Activated T-cell treated with anti-CD3 and anti-CD28 coated beads for 1 hour (primary cell): ENCODE measurements at places on chromosomes 1 and 21.

DNA sequence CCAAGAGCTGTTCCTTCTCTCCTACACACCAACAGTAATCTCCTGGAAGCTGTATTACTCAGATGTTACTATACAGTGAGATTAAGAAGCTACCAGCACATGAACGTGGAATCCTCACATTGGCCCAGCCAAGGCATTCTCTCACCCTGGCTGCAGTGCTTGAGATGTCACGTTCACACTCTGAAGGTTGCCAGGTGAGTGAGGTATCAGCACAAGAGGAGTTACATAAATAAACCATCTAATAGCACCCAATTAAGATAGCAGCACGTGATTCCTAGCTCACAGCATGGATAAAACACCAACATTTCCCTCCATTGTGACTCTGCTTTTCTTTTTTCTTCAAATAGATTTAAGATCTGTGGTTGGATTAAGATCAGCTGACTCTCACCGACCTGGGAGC lies 182.8 kb downstream of the PLPP3 start:
- DNase-seq: no peak

DNA sequence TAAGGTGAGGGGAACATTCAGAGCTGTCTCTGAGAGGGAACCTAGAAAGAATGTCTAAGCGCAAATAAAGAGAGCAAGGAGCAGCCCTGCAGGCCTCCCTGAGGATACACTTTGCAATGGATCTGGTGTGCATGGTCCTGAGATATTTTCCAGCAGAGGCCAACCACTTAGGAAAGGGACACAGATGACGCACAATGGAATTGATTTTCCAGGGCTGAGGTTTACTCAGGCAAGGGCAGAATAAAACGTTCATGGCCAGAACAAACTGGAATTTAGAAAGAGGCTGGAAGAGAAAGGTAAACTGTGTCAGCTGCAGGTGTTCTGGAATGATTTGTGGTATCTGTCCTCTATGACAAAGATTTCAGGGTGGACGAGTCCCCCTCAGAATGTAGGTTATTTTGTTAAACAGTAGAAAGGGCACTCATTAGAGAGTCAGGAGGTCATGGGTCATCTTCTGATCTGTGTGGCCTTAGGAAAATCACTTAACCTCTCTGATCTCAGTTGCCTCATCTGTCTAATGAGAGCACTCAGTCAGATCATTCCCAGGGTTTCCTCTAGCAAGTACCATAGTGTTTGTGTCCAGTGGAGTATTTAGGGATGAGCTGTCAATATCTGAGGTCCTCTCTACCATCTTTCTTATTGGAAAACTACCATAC lies 61.8 kb upstream of the PGBD5 start:
- no peak for DNase-seq

DNA sequence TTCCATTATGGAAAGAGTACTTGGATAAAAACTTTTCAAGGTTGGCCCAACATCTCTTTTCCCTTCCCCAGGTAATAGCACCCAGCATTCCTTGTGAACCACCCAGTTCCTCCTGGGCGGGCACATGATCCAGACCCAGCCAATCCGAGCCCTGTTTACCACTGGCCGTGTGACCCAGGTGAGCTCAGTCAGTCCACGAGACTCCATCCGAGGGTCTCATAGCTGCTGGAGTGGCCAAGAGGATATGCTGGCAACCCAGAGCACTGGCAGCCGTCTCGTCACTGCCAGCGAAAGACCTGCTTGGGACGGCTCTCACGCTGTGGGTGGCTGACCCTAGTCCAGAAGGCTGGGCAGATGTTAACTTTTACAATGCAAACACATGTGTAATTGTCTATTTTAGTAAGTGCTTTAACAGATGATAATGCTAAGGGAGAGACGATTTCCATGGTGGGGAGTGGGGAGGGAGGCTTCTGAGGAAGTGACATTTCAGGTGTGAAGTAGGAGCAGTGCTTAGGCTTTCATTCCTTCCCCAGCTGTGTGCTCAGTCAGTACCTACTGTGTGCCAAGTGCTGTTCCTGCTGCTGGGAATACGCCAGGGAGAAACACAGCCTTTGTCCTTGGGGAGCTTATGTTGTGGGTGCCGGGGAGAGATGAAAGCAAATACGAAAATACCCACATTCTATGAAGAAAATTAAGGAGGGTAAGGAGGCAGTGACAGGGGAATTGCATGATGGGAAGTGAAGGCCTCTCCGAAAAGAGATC lies 24.5 kb downstream of the PARK7 start:
- DNase-seq: no peak

- no peak for DNase-seq
Measured at GRCh38 chr1:21823980-21824702, 12.1 kb downstream of the LDLRAD2 start.

DNA sequence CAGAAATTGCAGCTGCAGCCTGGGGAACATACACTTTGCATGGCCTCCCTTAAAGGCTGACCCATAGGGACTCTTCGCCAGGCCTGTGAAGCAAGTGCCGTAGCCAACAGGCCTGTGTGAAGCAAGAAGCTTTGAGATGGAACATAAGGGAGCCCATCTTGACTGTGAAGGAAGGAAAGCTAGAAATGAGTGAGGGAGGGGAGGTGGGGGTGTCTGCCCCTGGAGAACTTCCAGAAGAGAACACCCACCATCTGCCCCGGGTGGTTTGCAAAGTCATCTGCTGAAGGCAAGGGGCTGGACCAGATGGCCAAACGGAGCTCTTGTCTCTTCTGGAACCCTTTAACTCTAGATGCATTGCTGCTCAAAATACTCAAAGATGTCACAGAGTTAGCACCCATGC lies 103.3 kb upstream of the GRIK3 start:
- no peak for DNase-seq

- no peak for DNase-seq
Measured at GRCh38 chr1:58435376-58435775, 111.2 kb downstream of the OMA1 start.

DNA sequence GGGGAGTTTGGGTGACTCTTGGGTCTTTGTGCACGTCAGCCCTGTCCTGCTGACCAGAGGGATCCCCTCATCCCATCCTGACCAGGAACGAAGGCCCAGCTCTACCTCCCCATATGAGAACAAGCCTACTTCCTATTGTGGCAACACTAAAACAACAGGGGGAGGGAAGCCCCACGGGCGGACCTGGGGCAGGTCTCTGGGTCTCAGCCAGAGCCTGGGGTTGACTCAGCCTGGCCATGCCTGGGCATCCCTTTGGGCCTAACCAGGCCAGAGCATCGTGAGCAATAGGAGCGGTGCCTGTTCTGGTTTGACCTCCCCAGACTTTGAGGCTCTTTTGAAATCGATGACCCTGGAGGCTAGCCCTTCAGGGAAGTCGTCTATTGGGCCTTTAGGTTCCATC lies 16.8 kb downstream of the RPS6KA1 start:
- DNase-seq: no peak

DNA sequence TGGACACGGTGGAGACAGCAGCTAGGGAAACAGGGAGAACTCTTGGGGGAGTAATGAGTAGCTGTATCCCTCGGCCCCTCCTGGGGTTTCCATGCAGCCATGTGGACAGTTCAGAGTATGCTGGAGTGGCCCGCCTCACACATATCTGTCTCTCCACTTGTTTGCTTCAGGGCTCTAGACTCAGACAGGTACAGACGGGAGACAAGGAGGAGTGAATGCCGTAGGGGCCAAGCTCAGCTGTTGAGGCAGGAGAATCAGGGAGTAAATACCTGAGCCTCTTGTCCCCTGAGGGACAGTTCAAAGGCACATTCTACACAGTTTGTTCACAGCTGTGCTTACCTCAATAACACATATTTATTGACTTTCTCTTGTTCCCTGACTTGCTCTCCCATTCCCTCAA lies 7.7 kb upstream of the PTGFRN start:
- no peak for DNase-seq
